Vagina (tissue), 2 donors: ENCODE measurements at places on chromosomes 1 and 21.

DNA sequence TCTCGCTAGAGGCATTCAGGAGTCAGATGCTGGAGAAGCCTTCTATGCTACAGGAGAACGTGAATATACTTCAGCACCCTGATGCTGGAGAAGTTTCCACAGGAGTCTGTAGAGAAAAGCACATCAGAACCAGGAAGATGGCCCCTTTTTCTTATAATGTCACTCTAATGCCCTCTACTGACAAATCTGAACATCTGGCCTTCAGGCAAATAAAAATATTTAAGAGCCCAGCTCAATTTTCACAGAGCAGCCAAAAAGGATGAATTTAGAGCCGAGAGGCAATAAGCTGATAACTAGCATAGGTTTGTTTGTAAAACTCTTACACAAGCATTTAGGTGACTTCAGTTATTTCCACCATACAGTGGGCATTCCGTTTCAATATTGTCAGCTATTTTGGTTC is 3.8 kb upstream of the RRP15 start:
- DNase-seq, result no peak

GRCh38 chr1:191498825-191499224 is 659.4 kb upstream of the RGS18 start:
- DNase-seq, result no peak

GRCh38 chr21:46254208-46254975 is 25.8 kb upstream of the LSS start:
- no peak for DNase-seq

DNA sequence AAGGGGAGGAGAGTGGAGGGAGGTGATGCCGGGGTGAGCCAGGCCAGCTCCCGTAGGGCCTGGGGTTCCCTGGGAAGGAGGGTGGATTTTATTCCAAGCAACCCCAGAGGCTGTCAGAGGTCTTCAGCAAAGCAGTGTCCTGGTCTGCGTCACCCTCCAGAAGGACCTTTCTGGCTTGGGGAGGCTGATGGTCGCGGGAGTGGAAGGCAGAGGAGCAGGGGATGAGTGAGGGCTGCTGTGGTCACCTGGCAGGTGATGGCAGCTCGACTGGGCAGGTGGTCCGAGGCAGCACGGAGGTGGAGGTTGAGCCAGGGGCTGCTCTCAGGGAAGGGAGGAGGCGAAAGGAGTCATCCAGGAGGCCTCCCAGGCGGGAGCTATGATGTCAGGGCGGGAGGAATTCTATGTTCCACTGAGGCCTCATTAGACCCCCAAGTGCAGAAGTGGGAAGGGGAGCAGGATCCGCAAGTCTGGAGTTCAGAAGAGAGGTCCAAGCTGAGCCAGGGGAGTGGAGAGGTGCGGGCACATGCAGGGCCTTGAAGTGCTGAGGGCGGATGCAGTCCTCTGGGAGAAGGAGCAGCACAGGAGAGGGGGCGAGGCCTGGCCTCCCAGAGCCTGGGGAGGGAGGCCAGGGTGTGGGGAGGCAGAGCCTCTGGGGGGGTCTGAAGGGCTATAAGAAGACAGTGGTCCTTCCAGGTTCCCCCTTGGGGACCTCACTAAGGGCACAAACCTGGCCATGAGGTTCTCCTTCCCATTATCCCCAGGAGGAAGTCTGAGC is 33.3 kb downstream of the BMP8A start:
- no peak for DNase-seq

DNA sequence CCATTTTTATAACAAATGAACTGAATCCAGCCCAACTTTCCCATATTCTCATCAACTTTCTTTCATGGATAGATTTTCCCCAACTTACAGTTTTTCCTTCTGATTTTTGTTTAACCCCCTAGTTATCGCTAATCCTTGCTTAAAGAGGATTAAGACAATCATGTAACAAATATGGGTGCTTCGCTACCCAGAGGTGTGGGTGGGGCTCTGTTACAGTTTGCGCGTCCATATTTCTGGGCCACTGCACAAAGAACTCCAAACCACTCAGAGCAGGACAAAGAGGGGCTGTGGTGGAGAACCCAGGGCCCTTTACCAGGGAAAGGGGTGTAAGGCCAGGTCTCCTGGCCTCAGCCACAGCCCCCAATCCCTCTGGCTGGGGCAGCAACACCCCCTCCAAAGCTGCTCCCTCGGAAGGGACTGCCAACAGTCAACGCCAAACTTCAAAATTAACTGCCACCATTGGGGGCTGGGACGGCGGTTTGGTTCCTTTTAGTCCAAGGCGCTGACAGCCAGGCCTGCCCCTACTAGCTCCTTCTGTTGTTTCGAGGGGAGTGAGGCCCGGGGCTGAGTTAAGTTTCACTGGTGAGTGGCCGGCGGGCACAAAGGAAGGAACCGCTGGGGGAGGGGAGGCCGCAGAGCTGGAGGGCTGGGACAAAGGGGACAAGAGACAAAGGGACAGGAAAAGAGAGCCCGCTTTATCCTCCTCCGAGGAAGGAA is 27.9 kb downstream of the SSBP3 start:
- no peak for DNase-seq

- no peak for DNase-seq
Observed at GRCh38 chr1:51472359-51472758, 46.7 kb downstream of the EPS15 start.

GRCh38 chr1:151006327-151007052 is at the start of gene MINDY1:
MINDY1 (minus strand) TSS chr1:151006902; CDS start chr1:151002617, 4,285 bp downstream.
- DNase-seq, result no peak

GRCh38 chr1:8653878-8654277 is 163.6 kb downstream of the RERE start:
- no peak for DNase-seq

- DNase-seq, result no peak
Observed at GRCh38 chr1:85681087-85681486, 27.1 kb downstream of the ZNHIT6 start.

GRCh38 chr1:84330125-84330984 is 28.8 kb downstream of the SAMD13 start:
- no peak for DNase-seq

- no peak for DNase-seq
Observed at GRCh38 chr21:41777951-41778815, 11.3 kb upstream of the RIPK4 start.

- DNase-seq, result peak; percentile 31
Observed at GRCh38 chr1:225483818-225484656, 56.2 kb upstream of the LBR start.

- DNase-seq, result no peak
Observed at GRCh38 chr1:234613128-234613875, 3.3 kb upstream of the IRF2BP2 start.

GRCh38 chr1:110107867-110108469 is 4.3 kb upstream of the UBL4B start:
- DNase-seq, result no peak

DNA sequence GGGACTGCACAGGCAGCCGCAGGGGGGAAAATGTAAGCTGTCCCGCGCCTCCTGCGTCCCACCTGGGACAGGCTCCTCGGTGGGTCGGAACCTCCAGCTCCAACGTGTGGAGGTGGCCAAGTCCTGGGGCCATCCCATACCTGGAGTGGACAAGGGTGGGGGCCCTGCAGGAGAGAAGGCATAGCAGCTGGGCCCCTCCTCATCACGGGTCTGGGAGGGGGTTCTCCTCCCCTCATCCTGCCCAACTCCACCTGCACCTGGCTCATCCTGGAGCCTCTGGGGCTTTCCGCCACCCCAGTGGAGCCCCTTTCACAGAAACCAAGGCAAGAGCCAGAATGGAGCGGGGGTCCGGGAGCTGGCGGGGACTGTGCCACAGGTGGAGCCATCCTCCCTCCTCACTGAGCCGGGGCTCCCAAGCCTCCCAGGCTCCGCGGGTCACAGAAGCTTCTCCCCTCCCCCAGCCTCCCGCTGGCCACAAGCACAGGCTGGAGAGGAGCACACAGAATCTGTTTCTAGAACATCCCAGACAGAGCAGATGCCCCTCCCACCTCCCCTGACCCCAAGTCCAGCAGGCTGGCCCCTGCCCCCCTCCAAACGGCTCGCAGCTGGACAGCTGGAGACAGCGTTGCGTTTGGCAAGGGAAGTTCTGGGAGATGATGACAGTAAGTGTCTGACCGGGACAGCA is 65.8 kb downstream of the MEGF6 start:
- DNase-seq, result no peak

DNA sequence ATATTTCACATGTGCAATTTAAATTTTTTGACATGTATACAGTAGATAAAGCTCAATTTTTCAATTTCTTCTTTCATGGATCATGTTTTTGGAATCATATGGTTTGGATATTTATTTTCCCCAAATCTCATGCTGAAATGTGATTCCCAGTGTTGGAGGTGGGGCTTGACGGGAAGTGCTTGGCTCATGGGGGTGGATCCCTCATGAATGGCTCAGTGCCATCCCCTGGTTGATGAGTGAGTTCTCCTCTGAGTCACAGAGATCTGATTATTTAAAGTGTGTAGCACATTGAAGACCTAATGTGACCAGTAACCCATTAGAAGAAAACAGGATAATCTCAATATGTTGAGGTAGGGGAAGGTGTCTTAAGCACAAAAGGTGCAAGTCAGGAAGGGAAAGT is 9.1 kb upstream of the IFI16 start:
- peak; percentile 93 for DNase-seq

DNA sequence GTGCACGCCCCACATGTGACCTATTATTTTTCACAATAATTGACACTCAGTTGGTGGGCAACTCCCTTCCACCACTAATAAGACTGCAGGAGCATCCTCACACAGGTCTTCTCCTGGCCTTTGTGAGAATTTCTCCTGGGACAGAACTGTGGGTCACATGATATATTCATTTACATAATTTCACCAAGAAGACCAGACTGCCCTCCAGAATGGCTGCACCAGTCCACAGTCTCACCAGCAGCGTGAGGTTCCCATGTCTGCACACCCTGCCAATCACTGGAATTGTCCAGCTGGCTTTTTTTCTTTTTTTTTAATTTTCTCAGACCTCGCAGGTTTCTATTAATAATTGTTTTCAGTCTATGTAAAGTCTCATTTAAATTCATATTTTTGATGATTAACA is 41.3 kb downstream of the ATP1A1 start:
- no peak for DNase-seq

- no peak for DNase-seq
Observed at GRCh38 chr1:210917560-210918169, 216.3 kb downstream of the KCNH1 start.

- no peak for DNase-seq
Observed at GRCh38 chr21:33848249-33848953, 67.2 kb downstream of the ATP5PO start.

GRCh38 chr1:14926229-14926628 is 227.3 kb upstream of the TMEM51 start:
- no peak for DNase-seq

DNA sequence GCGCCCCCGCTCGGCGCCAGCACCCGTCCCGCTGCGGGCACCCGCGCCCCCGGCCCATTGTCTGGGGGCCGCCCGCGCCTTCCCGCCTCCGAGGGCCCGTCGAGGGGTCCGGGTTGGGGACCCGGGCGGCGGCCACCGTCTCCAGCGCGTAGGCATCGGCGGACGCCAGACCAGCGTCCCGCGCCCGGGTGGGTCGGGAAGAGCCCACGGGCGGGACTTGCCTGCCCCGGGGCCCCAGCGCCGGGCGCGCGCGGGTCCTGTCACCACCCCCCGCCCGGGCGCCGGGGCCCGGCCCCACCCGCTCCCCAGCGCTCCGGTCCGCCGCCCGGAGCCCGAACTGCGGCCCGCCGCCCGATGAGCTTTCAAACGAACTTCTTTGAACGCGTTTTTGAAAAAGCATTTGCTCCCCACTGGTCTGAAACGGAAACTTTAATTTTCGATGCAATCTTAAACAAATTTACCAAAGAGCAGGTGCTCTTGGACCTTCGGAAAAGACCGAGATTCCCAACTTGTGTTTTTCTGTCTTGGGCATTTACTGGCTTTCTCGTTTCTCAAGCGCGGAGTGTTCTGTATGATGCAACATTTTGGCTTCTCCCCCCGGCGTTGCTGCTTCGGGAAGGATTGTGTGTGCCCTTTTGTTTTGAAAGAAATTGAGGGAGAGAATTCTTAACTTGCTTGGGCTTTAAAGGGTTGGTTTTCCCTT is 615 bp downstream of the CLIC4 start:
- no peak for DNase-seq

- DNase-seq, result no peak
Observed at GRCh38 chr1:228205526-228206436, 2.1 kb upstream of the OBSCN start.

- no peak for DNase-seq
Observed at GRCh38 chr1:17121881-17122280, 2.6 kb upstream of the PADI2 start.

GRCh38 chr1:22461100-22461499 is 9.4 kb downstream of the ZBTB40 start:
- DNase-seq, result no peak

DNA sequence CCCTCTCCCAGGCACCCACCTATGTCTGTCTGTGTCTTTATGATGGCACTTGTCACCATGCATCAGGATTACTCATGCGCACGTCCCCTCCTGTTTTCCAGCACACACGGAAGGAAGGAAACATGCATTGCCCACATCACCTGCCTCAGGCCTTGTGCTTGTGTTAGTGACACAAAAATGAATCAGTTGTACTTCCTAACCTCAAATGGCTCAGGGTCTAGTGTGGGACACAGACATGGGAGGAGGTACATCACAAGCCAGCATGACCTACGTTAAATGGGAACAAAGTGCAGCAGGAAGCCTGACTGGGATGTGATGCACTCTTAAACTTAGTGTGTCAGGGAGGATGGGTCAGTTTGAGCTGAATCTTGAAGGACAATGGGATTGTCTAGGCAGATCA is 126.7 kb downstream of the TRABD2B start:
- no peak for DNase-seq

DNA sequence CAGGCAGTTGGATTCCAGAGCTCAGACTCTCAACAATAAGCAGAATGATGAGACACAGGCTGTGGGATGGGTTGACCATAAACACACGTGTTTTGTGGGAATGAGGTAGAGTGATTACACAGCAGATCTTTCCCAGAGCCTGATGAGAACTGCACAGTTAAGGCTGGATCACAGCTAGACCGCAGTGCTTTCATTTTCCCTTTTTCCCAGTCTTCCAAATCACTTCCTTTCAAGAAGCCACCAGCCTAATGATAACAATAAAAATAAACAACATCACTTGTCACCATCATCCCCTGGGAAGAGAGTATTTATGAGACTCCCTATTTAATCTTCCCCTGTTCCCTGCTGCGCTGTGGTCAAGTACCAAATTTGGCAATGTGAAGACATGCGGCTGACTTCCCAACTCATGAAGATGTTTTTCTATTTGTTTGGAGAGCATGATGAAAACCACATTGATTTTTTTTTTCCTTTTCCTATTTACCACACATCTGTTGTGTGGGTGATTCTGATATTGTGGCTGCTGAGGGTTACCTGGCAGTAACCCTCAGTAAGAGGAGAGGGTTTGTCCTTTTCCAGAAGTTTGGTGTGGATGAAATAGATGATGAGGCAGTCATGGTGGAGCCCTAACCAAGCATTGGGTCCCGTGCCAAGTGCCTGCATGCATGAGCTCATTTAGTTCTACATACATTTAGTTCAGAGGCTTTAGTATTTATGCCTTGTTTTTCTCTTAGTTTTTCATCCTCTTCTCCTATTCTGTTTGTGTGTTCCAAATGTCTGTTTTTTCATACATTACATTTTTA is 248.9 kb upstream of the HOOK1 start:
- DNase-seq, result no peak

GRCh38 chr1:205298191-205298994 is 23.2 kb downstream of the NUAK2 start:
- no peak for DNase-seq
